ENCODE measurements at places on chromosomes 5 and 9.

GRCh38 chr9:134917431-134918373 lies at the start of gene FCN1:
FCN1 (minus strand) TSS chr9:134917912; CDS start chr9:134917871, 41 bp downstream.
- no peak for DNase-seq

GRCh38 chr9:27377811-27378456 lies 81.0 kb upstream of the EQTN start:
- no peak for DNase-seq

- no peak for DNase-seq
Observed at GRCh38 chr5:123358751-123359150, 64.5 kb downstream of the CEP120 start.

DNA sequence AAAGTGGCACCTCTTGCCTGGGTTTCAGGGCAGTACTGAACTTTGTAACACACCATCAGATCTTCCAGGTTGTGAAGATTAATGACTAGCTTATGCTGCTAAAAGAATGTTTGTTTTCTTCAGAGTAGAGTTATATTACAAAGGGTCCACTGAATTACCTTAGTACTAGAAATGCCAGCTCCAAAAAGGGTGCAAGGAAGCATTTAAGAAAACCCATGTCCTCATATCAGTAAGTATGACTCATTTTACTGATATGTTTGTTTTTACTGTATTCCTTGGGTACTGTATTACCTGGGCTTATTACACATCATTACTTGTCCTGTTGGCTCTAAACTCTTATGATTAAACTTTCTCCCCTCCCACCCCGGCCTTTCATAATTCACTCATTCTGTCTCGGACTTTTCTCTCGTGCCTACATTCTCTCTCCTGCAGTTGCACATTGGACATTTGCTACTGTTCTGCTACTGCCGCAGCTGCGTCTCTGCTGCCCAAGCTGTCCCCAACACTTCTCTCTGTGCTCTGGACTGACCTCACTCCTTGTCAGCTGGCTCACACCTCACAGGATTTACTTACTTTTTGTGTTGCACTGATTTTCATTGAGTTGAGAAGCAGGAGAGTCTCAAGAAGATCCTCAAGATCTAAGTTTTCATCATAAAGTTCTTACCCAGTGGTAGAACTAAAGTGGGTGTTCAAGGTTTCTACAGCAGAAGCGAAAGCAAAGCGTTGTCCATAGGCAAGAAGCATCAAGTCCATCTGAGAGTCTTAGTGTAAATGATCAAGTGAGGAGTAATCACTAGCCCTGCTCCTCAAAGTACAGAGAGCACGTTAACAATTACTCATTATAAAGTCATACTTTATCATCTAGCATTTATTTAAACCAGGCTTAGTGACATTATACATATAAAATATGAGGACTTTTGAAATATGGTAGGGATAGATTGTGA lies 53.2 kb upstream of the C9orf72 start:
- DNase-seq, result no peak

DNA sequence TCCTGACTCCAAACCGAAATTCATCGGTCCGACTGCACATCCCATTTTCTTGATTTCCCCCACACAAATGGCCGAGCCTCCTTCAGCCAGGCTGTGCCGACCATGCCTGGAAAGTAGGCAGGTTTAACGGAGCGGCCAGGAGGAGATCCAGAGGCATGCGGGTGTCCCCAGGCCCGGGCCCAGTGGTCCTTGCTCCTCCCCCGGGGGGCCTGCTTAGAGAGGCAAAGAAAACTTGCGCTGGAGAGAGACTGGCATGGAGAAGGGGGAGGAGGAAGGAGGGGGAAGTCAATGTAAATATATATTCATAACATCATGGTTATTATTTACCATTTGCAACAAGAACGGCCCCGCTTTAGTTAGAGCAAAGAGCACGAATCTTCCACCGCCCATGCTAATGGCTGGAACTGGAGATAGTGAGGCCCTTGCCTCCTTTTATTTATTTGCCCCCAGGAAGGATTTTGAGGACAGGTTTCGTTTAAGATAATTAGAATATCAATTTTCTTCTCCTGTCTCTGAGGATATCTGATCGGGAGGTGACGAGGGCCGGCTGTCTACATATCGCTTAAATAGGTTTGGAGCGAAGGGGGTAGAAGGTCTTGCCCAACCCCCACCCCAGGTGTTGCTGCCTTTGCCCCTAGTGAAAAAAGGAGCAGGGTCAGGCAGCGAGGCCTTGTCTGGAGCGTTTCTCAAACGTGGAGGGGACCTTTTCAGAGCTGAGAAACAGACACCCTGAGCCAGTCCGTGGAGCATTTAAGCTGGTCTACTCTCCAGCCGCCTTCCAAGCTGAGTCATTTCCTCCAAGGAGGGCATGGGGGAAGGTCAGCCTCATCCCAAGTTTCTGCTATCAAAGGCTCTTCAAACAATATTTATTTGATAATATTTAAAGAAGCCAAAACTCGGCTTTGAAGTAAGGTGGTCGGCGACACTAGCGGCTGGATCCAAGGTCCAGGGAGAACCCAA lies 2.5 kb downstream of the BARHL1 start:
- DNase-seq, result no peak

DNA sequence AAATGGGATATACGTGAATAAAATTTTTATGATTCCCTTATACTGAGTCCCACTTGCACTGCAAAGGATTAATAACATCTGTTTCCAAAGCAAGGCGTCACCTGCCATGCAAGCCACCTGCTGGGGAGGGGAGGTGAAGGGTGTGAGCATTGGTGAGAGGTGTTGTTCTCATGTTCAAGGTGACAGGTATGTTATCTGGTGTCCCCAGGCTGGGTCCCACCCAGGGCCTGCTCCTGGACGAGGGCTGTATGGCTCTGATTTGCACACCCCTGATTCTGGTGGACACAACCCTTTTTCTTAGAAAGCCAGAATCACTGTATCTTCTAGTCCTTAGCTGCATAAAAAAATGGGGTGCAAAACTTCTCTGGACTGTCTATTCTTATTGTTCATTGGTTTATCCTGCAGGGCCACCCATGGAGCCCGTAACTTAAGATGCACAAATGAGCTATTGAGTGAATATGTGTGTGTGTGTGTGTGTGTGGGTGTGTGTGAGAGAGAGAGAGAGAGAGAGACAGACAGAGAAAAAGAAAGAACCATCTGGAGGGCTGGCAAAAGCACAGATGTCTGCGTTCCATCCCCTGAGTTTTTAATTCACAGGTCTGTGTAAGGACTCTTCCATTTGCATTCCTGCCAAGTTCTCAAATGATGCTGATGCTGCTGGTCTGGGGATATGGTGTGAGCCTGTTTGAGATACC lies 53.7 kb downstream of the SYK start:
- no peak for DNase-seq

GRCh38 chr5:35815089-35815936 lies 41.4 kb upstream of the IL7R start:
- DNase-seq, result no peak

- DNase-seq, result no peak
Observed at GRCh38 chr5:172048539-172049101, 42.2 kb upstream of the FBXW11 start.

- DNase-seq, result no peak
Observed at GRCh38 chr9:134669399-134669955, 27.9 kb downstream of the COL5A1 start.

- DNase-seq, result peak; percentile 34
Observed at GRCh38 chr9:111926421-111926875, 29.8 kb downstream of the UGCG start.

GRCh38 chr9:104982543-104982942 lies 54.6 kb upstream of the ABCA1 start:
- no peak for DNase-seq

- DNase-seq, result peak; percentile 35
Observed at GRCh38 chr5:132008163-132008473, 3.3 kb downstream of the ACSL6 start.

DNA sequence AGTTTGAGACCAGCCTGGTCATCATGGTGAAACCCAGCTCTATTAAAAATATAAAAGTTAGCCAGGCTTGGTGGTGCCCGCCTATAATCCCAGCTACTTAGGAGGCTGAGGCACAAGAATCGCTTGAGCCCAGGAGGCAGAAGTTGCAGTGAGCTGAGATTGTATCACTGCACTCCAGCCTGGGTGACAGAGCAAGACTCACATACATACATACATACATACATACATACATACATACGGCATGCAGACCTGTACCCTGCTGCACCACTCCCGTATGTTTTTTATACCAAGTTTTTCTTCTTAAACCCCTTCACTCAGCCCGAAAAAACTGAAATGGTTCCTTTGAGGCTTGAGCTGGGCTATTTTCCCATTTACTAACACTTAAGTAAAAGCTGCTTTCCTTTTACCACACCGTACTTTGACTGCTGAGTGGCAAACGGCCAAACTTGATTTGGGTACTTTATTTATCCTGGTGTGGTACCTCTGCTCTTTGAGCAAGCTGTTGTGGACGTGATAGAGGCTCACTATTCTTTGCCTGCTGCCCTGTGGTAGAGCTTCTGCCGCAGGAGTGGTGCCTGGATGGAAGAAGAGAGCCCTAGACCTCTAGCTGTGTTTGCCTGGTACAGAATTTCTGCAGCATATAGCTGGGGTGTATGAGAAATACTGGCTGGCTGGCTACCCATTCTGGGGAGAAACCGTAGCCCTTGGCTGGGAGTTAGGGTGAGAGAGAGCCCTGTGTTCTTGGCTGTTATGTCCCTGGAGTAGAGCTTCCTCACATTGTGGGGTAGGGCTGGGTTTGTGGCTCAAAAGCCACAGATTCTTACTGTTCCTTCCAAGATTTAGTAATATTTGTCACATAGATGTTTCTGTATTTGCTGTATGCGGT lies 19.4 kb downstream of the IPO11 start:
- no peak for DNase-seq

- DNase-seq, result no peak
Observed at GRCh38 chr9:124005029-124005771, 6.4 kb upstream of the LHX2 start.

DNA sequence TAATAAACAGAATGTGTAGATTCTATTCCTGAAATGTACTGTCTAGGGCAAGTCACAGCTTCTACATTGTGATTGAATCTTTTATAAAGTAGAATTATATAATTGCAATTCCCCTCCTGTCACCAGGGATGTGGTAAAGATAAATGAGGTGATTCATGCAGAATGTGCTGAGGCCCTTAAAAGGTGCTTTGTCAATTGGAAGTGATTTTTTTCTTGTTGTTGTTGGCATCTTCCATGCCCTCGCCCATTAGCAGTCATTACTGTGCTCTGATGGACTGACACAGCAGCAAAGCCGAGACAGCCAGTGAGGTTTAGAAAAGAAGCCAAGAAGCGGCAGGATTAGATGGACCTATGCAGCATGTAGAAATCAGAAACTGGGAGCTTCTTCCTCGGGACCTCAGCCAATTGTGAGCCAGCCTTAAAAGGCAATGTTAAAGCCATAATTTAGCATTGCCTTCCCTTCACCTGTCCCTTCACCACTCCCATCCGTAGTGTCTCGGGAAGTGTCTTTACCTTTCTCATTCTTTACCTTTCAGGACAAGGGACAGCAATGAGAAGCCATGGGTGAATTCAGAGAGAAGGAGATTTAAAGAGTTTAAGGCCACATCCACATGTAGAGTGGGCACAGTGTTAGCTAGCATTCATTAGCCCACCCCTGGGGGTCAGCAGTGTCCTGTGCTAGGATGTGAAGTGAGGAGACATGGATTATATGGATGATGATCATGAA lies 257.8 kb downstream of the PLK2 start:
- no peak for DNase-seq

GRCh38 chr9:135422341-135422944 lies 57.1 kb upstream of the PPP1R26 start:
- DNase-seq, result no peak

GRCh38 chr9:37968228-37968701 lies 64.3 kb upstream of the SLC25A51 start:
- DNase-seq, result no peak

- DNase-seq, result no peak
Observed at GRCh38 chr9:21081999-21082398, 4.3 kb upstream of the IFNB1 start.

DNA sequence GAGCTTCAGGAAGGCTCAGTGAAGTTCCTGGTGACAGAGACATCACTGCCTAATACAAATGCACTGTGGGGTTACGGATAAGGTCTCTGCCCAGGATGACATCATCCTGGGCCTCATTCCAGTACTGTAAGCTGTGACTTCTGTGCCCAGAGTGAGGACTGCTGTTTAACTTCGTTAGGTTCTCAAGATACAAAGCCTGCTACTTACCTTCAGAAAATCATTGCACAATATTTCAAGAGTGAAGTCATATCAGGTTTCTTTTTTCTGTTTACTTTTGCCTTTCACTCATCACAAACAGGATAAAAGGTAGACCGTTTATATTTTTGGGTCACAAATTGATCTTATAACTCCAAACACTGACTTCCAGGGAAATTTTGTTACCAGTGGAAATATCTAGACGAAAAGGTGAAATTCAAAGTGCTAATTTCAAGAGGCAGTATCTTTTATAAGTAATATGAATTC lies 241.2 kb downstream of the PIK3R1 start:
- peak; percentile 79 for DNase-seq

- peak; percentile 57 for DNase-seq
Observed at GRCh38 chr9:95508242-95508967, 8.4 kb downstream of the PTCH1 start.

DNA sequence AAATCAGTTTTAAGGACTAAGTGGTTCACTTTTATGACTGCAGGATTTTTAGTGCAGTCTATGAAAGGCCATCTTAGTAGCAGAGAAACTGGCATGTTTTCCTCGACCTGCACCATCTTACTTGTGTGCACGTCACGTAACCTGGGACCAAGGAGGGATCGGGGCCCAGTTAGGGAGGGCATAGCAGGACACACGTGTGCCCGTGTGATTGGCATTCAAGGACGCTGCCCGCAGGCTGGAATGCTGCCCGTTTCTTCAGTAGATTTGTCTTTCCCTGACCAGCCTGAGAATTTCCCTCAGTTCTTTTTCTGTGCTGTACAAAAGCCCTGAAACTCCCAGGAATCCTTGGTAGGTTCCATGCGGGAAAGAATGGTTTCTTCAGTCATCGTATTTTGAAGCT lies 196.3 kb downstream of the TRIO start:
- peak; percentile 74 for DNase-seq

All from pancreas (tissue), 10 donors.